Skeletal muscle tissue (tissue), 5 donors: ENCODE measurements at places on chromosomes 6 and 20. TPM values are rescaled to one million over a fixed set of nuclear protein-coding genes. Genes with fewer than 3 reads are reported as not detected.

Gene LGSN
- total RNA-seq = not detected

Gene POU5F1
- total RNA-seq = not detected

Gene ZNF311
- total RNA-seq = 1.6 TPM

Gene SLC22A16
- 1.0 TPM for total RNA-seq

Gene CST11
- total RNA-seq = not detected

Gene CBLN4
- total RNA-seq = 0.52 TPM

Gene NFYA
- 17.2 TPM for total RNA-seq

Gene EGFL8
- 14.6 TPM for total RNA-seq
